ENCODE measurements at places on chromosomes 7 and 10.

- no peak for DNase-seq
Observed at GRCh38 chr7:107119376-107120105, 49.3 kb upstream of the HBP1 start.

DNA sequence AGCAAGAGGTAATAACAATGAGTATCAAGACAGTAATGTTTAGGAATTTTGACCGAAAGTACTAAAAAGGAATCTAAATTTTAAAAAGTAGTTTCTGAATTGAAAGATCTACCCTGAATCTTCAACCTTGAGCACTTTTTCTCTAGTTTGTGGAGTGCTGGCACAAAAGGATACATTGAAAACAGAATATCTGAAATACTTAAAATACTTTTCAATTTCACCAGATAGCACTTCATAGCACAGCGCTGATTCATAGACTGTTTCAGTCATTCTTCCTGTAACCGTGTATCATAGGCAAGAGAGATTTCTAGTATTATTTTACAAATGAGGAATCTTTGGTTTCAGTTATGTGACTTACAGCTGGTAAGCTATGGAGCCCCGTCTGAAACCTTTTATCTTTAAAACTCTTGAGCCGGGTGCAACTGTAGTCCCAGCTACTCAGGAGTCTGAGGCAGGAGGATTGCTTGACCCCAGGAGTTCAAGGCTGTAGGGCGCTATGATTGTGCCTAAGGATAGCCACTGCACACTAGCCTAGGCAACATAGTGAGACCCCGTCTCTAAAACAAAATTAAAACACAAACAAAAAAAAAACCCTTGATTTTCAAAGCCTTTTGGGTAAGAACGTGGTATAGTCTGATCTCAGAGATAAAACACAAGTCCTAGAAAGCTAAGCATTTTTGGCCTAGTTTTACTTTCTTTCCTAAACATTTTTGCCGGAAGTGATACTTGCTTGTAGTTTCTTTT, 35.1 kb downstream of the FHIP2A start:
- no peak for DNase-seq

GRCh38 chr7:56099653-56100052, 6.6 kb downstream of the CHCHD2 start:
- no peak for DNase-seq

DNA sequence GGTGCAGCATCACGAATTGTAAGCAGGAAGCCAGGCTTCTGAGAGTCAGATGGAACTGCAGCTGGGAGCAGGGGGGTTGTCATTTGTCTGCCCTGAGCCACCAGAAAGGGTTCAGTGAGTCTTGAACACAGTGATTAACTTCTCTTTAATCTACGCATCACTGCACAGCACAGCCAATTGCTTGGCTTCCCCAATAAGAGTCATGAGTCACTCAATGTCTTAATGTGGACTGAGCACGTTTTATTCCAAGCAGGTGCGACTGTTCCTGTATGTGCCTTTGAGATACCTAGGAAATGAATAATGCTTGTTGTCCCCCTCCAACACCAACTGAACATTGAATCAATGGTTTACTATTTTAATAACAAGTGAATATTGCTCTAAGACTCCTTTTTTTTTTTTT, 26.0 kb upstream of the PLEKHA1 start:
- DNase-seq = no peak

DNA sequence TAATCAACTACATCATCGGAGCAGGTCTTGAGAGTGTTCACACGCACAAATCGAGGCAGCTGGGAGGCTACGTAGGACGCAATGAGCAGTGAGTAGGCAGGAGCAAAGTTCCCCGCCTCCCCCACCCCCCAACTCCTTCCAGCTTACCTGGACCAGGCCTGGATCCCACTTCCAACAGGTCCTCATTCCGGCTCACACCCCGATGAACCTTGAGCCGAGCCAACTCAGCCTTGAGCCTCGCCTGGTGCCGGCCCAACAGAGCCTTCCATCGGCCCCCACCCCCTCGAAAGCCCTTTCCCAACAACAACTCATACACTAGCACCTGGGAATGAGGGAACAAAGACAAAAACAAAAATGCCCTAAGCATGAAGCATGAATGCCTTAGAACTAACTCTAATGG, 1.2 kb downstream of the NSUN5 start:
- DNase-seq = no peak

DNA sequence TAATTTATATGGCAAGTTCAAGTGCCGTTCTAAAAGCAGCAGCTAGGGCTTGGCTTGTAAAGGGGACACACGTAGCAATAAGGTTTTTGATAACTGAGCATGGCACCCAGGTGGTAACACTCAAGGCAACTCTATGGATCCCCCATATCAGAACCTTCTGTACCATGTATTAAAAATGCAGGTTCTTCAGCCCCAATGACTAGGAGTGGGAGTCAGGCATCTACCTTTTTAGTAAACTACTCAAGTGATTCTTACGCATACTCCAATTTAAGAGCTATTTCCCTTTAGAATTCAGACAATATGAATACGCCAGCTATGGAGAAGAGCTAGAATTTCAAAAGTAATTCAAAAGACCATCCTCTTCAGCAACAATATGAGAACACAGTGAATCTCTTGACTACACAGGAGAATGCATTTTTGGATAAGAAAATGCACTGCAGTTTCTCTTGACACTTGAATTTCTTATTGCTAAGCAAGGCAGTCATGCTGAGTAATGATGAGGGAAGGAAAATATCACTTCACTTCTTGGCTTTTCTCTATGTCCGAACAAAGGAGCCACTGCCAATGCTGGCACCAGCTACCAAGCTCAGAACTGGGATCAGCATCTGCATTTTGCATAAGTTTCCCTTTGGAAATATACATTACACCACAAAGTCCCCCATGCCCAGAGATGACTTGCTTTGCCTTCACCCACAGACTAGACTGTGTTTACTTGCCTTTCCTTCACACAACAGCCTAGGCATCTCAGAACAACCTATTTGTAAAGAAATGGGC, 53.5 kb downstream of the ABLIM1 start:
- DNase-seq = no peak

- no peak for DNase-seq
Observed at GRCh38 chr10:118680197-118680596, 74.6 kb downstream of the CACUL1 start.

GRCh38 chr10:79057481-79058275, 11.1 kb upstream of the ZMIZ1 start:
- DNase-seq = no peak

- DNase-seq = no peak
Observed at GRCh38 chr10:30098629-30099028, 39.2 kb upstream of the JCAD start.

GRCh38 chr7:3092468-3092867, 48.8 kb upstream of the CARD11 start:
- DNase-seq = no peak

DNA sequence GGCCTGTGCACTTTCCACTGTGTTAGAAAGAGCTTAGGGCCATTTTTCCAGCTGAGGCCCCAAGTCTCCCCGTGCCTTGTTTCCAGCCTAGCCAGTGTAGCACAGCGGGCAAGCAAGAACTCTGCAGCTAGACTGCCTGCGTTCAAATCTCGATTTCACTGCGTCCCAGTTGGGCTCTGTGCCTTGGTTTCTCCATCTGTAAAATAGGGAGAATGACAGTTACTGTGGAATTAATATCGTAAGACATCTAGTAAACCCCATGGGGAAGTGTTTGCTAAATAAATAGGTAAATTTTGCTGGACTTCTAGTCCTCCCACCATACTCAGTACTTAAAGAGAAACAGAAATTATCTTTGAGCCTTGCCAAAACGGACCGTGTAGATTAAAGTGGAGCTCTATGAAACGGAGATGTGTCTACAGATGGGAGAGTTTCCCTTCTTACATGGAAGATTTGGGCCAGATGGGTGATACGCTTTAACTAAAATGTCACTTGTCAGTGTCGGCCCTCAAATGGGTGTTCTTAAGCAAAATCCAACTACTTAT, 3.5 kb upstream of the HKDC1 start:
- DNase-seq = no peak

DNA sequence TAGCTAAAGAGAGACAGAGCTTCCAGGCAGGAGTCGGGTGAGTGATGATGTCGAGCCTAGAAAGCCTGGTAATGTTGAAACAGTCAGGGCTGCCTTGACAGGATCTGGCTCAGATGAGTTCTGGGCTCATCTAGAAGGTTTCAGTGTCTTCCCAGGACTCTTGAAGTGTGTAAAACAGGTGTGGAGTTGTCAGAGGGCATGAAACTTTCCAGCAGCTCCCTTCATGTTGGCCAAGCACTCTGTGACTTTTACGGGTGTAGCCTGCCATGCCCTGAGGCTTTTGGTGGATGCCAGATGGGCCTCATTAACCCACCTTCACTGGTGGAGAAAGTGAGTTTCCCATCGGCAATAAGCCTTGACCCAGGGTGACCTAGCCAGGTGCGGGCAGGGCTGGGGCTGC, 66.4 kb upstream of the PDCD4 start:
- no peak for DNase-seq

DNA sequence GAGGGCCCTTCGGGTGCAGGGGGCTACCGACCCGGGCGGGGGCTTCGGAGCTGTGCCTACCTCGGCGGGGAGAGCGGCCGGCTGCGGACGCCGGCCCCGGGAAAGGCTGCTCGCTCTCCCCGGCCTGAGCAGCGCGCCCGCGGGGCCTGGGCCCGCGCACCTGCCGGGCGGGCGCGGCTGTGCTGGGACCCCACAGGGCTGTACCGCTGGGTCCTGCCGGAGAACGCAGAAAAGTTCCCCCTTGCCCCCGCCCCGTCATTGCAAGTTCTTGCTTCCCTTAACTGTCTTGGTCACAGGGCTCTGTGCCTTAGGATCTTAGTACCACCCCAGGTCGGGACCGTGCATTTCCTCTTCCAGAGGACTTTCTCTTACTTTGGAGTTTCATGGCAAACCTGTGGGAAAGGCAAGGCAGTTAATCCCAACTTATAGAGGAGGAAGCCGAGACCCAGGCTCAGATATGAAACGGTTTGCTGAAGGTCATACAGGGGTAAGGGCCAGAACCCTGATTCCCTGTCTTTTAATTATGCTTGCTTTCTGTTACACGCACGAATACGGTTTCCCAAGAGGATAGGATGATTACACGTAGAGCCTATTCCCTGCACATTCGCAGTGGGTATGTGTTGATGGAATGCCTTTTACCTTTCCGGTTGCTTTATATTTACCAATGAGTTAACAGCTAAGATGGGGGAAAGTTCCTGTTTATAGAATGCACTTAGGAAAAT, 652 bp downstream of the PCGF5 start:
- DNase-seq = no peak

- no peak for DNase-seq
Observed at GRCh38 chr10:64546073-64546472, 1024.9 kb downstream of the REEP3 start.

GRCh38 chr7:107286751-107287621, 118.2 kb downstream of the HBP1 start:
- no peak for DNase-seq

GRCh38 chr10:30463944-30464451, 30.0 kb downstream of the MAP3K8 start:
- DNase-seq = no peak

DNA sequence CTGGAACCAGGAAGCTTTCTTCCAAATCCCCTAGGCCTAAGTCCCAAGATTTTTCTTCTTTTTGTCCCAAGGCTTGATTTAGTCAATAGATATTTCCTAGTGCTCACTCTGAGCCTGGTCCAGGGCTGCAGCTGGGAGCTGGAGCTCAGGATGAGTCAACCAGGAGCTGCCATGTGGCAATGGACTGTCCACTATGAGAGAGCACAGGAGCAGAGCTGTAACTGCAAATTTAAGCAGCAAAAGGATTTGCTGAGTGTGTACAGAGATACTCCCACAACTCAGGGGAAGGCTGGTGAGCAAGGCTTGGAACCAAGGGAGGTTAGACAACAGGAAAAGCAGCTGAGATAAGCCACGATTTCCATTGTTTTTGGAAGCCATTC, 92.1 kb upstream of the CXCL12 start:
- no peak for DNase-seq

- DNase-seq = no peak
Observed at GRCh38 chr10:48554656-48555055, 50.2 kb downstream of the ARHGAP22 start.

DNA sequence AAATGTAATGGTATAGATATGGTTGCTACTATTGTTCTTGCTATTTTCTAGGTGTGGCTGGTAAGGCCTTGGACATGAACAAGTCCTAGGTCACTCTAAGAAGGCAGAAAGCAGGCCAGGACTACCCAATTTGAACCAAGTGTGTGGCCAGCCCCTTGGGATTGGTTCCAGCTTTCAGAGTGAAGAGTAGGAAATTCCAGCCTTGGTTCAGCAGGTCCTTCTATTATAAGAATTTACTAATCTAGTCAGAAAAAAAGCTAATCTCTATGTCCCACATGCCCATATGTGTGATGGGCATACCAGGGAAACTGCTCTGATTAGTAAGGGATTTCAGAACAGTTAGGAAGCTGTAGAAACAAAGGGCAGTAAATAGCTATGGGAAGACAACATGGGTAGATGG, 7.8 kb upstream of the TARP start:
- DNase-seq = no peak

- DNase-seq = no peak
Observed at GRCh38 chr7:2510909-2511768, 8.4 kb upstream of the LFNG start.

DNA sequence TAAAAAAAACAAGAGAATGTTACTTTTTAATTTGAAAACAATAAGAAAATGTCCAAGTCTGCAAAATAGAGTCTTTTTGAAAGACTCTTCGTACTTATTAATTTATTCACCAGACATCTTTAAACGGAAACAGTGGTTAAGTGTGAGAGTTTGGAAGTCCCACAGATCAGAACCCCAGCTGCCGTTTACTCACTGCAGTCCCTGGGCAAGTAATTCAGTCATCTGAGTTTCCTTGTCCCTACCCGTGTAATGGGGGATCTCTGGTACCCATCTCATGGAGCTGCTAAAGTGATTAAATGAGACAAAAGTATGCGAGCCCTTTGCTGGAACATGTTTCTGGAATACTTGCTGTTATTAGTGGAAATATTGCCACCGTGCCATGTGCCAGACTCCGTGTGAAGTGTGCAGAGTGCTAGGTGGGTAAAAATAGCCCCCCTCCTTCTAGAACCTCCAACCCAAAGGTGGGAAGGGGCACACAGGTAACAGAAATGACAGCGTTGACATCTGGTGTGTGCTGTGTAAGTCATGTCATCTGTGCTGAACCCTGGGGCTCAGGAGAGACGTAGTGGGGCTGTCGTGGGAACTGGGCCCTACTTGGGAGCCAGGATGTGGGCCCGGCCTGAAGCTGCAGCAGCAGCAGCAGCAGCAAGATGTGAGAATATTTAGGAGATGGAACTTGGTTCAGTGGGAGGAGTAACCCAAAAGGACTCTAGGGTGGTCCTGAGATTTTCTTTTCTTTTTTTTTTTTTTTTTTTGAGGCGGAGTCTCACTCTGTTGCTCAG, 140.5 kb downstream of the CUX1 start:
- no peak for DNase-seq

- DNase-seq = no peak
Observed at GRCh38 chr7:20665096-20665495, 49.6 kb downstream of the ABCB5 start.

- no peak for DNase-seq
Observed at GRCh38 chr10:32341596-32341995, 5.4 kb downstream of the EPC1 start.

Data from ELF-1 (cell line).